ENCODE measurements at places on chromosomes 6 and 20. TPM values are rescaled to one million over a fixed set of nuclear protein-coding genes. Genes with fewer than 3 reads are reported as not detected.
A peak's percentile ranks its signal among the peaks of the same experiment; 100 is the strongest.

DNA sequence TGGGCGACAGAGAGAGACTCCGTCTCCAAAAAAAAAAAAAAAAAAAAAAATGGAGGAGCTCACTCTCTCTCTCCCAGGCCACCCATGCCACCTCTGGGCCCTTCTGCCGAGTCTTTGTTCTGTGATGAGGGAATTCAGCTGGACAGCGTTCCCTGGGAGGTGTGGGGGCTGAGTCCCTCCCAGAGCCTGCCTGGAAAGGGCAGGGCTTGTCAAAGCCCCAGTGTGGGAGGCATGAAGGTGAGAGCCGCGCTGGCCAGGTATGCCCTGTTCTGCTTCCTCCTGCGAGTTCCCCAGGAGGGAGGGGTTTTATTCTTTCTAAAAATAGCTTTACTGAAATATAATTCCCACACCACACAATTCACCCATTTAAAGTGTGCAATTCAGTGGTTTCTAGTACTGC, 69.6 kb downstream of the TMEM242 start:
- no peak for DNase-seq

DNA sequence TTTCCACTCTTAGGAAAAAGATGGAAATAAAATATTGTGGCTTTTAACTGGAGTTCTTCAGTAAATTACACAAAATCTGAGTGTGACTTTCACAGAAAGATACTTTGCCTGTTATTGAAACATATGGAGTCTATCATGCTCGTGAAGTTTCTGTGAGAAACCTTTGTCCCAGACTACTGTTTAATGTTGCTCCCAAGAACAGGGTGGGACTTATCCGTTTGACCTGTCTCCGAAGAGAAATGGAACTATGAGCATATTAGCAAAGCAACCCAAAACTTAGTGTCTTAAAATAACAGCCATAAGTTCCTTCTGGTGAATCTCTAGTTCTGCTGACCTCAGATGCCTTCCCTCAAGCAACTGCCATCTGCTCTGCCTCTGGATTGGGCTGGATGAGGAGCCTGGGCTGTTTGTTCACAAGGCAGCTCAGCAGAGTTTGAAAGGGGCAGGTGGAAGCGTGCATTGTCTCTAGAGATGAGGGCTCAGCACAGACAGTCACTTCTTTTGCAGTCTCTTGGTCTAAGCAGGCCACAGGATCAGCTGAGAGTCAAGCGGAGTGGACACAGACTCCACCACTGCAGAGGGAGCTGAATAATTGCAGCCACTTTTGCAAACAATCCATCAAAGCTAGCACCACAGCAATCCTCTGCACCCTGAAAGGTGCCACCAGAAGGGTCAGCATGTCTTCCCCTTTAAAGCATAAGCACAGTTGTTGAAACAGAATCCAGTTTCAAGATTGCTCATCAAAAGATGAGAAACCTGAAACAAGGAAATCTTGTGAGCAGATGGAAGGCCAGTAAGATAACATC, 52.8 kb downstream of the MYB start:
- DNase-seq, result no peak

- no peak for DNase-seq
These were observed 49.9 kb downstream of the GFRAL start for GRCh38 chr6:55377150-55377549.

DNA sequence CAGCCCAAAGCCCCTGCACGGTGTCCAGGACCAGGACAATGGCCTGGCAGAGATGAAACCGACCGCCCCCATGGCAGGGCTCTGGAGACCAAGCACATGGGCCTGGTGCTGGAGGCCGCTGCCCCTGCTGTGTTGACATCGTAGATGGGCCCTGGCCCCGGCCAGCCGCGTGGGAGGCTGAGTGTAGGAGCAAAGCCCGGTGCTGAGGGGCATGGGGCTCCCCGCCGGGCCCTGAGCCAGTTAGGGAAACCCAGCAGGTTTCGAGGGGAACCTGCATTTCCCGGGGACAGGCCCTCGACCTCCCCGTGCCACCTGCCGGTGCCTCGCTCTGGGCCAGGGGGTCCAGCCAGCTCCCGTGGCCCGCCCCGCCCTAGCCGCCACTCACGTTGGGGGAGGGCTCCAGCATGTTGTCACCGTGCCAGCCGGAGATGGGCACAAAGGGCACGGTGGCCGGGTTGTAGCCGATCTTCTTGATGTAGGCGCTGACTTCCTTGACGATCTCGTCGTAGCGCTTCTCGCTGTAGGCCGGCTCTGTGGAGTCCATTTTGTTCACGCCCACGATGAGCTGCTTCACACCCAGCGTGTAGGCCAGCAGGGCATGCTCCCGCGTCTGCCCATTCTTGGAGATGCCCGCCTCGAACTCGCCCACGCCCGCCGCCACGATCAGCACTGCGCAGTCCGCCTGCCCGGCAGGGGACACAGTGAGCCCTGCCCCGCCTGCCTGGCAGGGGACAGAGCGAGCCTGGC, 4.3 kb downstream of the EEF1A2 start:
- no peak for DNase-seq

DNA sequence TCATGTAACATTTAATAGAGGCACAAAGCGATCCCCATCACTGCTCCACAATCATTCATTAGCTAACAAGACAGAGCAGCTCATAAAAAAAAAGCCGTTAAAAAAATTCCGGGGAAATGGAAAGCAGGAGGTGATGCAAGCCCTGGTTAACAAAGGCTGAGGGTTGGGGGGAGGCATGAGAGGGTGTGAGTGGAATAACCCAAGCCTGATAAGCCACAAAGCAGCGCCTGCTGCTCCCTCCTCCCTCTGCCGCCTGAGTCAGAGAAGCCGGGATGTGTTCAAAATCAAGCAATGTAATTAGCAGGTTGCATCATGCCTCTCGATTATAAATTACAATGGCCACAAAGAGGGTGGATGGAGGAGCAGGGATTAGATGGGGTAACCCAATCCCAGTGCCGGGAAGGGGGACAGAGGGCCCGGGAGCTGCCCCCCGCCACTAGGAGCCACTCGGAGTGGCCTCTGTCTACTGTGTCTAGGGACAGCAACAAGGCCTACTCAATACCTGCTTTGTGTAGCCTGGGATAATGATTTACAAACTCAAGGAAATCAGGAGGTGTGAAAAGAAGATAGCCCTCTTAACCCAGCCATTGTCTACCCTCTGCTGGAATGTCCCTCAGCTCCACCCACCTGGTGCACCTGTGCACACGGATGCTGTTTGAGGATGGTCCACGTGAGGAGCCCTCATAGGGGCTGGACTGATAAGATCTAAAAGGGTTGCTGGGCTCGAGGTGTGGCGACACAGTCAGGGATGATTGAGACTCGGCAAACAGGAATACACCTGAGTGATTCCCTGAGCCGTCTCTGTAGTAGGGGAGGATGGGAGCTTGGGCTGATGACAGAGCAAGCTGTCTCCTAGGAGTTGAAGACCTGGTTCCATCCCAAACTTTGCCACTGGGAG, 156.9 kb downstream of the VEGFA start:
- peak; percentile 91 for DNase-seq

- DNase-seq, result peak; percentile 47
These were observed 28.3 kb downstream of the FYN start for GRCh38 chr6:111844921-111845320.

DNA sequence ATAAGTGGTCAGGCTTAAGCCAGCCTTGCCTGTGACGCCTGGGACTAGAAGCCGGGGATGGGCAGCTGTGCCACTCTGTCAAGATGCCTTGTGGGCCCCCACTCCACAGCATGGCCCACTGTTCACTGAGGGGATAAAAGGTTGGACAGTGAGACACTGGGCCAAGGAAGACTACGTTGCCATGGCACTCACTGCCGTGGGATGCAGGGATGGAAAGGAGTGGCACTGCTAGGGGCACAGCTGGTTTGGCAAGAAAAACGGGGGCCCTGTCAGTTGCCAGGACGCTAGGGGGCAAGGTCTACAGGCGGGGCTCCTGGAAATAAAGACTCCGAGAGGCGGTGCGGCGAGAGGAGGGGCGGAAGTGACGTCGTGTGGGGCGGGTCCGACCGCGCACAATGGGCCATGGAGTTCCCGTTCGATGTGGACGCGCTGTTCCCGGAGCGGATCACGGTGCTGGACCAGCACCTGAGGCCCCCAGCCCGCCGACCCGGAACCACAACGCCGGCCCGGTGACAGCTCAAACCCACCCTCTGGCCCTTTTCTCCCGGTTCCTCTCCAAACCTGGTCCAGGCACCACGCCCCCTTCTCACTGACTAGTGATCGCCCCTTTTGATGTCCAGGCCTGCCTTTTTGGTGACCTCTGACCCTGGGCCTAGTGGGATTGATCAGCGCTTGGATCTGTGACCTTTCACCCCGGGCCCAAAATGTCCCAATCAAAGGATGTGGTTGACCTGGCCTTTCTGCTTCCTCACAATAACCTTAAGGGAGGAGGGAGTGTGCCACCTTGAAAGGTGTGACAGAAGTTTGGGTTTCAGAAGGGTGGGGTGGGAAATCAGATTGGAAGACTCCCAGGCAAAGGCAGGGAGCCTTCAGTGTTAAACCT, at the start of gene ATAT1:
Gene ATAT1 (plus strand): TSS at position 391 of the 883 bp plus-strand sequence.
- peak; percentile 84 for DNase-seq

The GNL1 gene
- total RNA-seq, result 38.6 TPM

- DNase-seq, result no peak
These were observed 65.9 kb downstream of the GFOD1 start for GRCh38 chr6:13421425-13422059.

- peak; percentile 50 for DNase-seq
These were observed 63.8 kb downstream of the TNFRSF21 start for GRCh38 chr6:47245745-47246371.

The DZANK1 gene
- total RNA-seq, result 3.2 TPM

The SNAP91 gene
- total RNA-seq, result not detected

GRCh38 chr20:62530643-62531032, 54.8 kb upstream of the GATA5 start:
- DNase-seq, result peak; percentile 41

DNA sequence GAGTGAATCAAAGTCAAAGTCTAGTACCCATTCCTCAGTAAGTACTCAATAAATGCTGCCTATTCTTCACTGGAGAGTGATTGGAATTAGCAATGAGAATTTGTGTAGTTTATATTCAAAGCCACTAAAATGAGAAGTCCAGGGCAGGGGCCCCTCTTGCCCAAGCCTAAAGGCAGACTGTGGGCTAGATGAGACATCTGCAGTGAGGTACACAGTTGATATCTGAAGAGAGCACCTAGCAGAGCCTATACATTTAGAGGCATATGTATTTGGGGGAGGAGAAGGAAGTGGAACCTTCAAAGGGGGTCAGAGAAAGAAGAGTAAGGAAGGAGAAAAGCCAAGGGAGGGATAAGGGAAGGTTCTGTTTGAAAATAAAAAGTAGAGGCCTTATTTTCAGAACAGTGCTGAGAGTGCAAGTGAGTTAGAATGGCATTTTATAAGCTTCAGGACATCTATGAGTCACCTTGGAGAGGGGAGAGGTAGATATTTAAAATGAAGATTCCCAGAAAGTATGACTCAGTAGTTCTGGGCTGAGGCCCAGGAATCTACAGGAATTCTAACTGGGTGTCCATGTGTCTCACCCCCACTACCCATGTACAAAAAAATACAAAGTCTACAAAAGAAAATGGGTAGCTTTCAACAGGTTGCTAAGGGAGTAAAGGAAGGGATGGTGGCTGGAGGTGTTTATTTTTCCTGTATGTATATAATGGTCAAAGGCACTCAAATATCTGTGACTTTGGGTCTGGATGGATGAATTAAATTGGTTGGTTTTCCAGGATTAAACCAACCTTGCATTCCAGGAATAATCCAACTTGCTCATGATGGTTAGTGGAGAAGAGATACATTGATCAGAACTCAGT, 135.1 kb downstream of the ZFP64 start:
- peak; percentile 96 for DNase-seq

DNA sequence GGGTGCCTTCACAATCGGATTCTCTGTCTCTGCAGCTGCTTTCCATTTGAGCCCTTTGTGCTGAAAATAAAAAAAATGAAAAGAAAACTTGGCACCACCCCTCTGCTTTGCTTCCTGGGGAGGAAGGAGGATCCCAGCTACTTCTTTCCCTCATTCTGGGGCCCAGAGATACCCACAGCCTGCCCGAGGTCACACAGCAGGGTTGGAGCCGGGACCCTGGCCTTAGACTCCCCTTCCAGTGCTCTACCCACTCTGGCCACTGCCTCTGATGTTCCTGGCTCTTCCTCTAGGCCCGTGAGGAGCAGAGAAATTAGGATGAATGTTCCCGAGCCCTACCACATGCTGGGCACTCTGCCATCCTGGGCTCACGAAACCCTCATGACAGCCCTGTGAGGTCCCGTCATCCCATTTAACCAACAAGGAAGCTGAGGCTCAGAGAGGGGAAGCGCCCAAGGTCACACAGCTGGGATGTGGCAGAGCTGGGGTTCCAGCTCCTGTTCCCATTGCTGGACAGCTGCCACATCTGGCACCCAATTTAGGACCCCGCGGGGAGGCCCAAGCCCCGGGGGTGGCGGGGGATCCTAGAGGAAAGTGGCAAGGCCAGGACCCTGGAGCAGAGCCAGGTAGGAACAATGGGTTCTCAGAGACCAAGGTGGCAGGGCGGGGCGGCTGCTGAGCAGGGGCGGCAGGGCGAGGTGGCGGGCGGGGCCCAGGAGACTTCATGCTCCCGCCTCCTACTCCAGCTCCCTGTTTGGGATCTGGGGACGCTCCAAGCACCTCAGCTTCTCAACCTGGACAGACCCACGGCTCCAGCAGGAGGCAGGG, 76.6 kb downstream of the CEBPB start:
- peak; percentile 98 for DNase-seq

The CCN2 gene
- 30.0 TPM for total RNA-seq

DNA sequence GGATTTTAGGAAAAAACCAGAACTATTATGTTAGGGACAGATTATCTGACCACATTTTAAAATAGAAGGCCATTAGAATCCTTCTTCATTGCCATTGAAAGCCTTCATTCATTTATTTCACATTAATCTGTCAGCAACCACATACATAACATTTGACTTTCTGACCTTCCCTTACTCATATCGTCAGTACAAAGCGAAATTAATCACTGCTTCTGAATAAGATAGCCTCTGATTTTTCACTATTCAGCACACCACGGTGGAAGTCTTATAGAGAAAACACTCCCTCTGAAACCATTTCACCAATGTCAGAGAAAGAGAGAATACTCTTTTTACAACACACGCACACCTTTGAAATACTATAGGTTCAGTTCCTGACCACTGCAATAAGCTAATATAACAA, 442.5 kb upstream of the ID4 start:
- DNase-seq, result no peak

- DNase-seq, result no peak
These were observed 7.7 kb upstream of the PARD6B start for GRCh38 chr20:50723672-50724071.

- no peak for DNase-seq
These were observed 195.0 kb downstream of the SYNDIG1 start for GRCh38 chr20:24664266-24664986.

GRCh38 chr6:68634726-68635411, at the start of gene ADGRB3:
Gene ADGRB3 (plus strand): TSS chr6:68635282. CDS start chr6:68638676, 3,394 bp downstream.
- peak; percentile 53 for DNase-seq

The ZHX3 gene
- total RNA-seq, result 20.8 TPM

- peak; percentile 73 for DNase-seq
These were observed 78.0 kb downstream of the DZANK1 start for GRCh38 chr20:18388860-18389259.
